Effector memory CD4-positive, alpha-beta T cell (primary cell): ENCODE measurements at places on chromosomes 6 and 20.

DNA sequence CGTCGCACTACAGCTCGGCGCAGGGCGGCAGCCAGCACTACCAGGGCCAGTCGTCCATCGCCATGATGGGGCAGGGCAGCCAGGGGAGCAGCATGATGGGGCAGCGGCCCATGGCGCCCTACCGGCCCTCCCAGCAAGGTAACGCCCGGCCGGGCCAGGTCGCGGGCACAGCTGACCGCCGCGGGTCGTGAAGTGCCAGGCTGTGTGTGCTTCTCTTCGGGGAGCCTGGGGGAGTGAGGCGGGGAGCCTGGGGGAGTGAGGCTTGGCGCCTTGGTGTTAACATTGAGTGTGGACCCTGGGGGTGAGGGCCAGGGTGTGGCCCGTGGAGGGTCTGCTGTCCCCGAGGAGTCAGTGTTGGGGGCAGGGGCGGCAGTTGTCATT, 19.4 kb upstream of the MTG2 start:
- no peak for DNase-seq

DNA sequence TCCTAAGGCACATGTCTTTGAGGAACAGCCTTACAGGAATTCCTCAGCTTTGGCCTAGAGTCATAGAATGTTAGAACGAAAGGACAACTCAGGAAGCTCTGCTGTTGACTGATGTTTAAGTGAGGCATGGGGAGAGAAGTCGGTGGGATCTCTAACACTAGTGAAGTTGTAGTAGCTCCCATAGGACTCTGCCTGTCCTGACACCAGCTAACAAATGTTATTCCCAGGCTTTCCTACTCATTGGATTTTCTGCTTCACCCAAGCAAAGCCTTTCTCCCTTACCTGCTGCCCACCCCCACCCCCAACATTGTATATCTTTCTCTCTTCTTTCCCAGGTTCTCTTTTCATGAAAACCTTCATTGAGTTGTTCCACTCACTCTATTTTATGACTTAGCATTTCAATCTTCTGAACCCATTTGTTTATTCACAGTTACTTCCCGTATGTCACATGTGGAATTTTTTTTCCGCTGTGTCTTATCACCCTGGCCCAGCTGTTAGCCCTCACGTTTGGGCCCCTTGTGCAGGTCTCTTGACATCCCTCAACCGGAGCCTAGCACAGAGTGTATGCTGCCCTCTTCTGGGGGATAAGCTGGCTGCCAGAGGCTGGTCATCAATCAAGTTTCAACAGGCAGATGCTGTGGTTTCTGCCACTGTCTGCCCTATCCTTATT, 39.2 kb upstream of the RNF8 start:
- no peak for DNase-seq

DNA sequence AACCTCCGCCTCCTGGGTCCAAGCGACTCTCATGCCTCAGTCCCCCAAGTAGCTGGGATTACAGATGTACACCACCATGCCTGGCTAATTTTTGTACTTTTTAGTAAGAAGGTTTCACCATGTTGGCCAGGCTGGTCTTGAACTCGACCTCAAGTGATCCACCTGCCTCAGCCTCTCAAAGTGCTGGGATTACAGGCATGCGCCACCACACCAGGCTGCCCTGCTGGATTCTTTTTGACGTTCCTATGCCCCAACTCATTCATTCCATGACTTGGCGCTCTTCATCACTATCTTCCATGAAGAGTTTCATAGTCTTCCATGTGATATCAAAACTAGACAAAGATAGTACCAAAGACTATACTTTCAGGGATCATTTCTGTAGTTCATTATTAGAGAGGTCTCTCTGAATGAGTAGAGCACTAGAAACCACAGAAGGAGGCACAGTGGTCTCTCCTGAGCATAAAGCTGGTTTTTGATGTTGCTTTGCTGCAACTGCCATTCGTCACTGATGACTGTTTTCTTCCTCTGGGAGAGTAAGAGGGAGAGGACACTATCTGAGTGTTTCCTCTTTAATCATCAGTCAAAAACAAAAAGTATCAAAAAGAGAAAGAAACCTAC, 23.5 kb downstream of the DNAAF9 start:
- no peak for DNase-seq

GRCh38 chr6:2622671-2623070, 128.1 kb downstream of the MYLK4 start:
- no peak for DNase-seq

DNA sequence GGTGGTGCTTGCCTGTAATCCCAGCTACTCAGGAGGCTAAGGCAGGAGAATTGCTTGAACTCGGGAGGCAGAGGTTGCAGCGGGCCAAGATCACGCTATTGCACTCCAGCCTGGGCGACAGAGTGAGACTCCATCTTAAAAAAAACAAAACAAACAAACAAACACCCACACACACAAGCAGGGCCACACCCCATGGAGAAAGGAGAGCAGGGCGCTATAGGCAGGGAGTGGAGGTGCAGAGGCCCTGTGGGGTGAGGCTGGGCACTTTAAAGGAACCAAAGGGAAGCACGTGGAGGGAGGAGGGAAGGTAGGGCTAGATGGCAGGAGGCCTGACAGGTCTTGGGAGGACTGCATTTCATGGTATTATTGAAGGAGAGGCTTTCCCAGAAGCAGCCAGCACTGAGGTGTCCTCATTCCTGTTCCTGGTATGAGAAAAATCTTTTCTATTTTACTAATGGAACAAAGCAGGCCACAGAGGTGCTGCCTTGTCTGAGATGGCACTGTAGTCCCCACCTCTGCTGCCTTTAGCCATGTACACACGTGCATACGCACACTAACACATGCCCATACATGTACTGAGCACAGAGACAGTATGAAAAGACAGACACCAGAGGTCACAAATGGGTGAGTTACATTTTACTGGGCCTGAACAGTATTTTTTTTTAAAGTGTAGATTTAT, 44.0 kb downstream of the BCAS4 start:
- DNase-seq: no peak

DNA sequence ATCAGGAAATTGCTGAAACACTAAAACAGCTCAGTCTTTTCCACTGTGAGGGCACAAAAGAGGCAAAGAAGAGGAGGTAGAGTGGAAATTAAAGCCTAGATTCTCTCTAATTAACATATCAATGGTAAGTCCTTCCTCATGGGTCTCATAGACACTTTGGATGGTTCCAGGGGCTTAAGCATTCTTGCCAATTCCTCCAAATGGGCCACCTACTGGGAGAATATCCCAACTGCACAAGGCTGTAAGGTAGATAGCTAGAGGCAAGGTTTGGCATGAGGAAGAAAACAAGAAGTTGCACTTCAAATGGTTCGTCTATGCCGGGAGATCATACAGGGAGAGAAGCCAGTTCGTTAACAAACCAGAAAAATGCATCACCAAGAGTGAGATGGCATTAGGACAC, 107.6 kb upstream of the KHDRBS2 start:
- no peak for DNase-seq

DNA sequence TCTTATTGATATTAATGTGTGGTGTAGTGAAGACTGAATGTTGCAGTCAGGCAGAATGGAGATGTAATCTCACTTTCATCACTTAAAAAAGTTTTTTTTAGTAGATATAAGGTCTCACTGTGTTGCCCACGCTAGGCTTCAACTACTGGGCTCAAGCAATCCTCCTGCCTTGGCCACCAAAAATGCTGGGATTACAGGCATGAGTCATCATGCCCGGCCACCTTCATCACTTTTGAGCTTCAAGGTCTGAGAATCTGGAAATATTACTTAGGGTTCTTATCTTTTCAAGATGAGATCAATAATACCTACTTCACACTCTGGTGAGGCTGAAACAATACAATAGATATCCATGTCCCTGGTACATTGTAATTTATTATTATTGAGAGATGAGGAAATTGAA, 31.6 kb downstream of the ADGRG6 start:
- no peak for DNase-seq

GRCh38 chr20:3933218-3933617, 44.0 kb downstream of the PANK2 start:
- DNase-seq: no peak

- no peak for DNase-seq
These were observed 425.3 kb upstream of the SLC35B3 start for GRCh38 chr6:8860671-8861070.

- DNase-seq: no peak
These were observed 28.9 kb downstream of the STMND1 start for GRCh38 chr6:17130786-17131185.

- DNase-seq: no peak
These were observed 219.3 kb downstream of the BCKDHB start for GRCh38 chr6:80325742-80326141.

DNA sequence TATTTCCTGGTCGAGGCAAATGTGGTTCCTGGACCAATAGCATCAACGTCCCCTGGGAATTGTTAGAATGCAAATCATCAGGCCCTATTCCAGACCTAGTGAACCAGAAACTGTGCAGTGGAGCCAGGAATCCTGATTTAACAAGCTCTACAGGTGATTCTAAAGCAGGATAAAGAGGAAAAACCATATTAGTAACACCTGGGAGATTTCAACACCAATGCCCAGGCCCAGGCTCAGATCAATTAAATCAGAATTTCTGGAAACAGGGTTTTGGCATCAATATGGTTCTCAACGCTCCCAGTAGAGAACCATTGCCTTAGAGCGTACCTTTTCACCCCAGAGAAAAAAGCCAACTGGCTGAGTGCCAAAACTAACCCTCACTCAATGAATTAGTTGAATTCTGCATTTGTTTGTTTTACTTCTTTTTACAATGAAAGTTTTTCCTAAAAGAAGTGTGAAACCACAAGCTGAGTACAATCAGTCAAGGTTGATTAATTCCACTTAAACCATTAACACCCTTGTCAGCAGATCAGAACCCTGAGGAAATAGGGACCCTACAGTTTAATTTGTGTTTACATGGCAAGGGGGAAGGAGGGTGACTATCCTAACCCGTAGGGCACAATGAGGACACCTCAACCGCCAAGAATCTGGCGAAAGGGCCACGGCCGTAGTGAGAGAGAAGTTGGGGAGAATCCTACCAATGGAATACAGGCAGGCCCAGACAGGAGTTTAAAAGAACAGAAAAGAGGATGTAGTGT, 34.9 kb upstream of the LOC128125822 start:
- DNase-seq: no peak

DNA sequence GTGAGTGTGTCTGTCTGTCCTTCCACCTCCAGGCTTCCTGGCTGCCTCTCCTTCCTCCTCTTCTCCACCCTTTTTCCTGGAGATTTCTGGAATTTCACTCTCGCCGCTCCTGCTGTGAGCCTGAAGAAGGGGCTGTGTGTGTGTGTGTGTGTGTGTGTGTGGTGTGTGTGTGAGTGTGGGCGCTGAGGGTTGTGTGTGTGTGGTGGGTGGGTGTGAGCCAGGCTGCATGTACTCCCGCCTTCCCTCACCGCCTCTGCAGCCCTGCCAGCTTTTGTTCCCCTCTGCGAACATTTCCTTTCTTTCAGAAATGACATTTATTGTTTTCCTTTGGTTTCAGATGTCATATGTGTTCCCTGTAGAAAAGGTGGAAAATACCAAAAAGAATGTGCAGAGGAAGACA, 76.0 kb downstream of the SRC start:
- no peak for DNase-seq

DNA sequence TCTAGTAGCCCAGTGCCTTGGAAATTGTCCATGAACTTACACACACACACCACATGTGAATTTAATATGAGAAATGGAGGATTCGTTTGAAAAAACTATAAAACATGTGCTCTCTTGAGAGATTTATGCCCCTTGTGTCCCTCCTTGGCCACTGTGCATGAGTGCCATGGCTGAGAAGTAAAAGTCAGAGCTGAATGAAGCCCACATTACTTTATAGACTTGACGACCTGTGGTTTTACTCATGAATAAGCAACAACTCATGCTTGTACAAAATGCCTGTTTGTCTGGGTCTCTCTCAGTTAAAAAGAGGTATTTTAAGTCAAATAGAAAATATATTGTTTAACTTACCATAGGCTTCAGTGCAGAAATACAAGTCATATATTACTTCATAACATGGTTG, 102.7 kb downstream of the KCNQ5 start:
- no peak for DNase-seq

GRCh38 chr20:10672624-10673127, 1.1 kb downstream of the JAG1 start:
- peak; percentile 10 for DNase-seq

GRCh38 chr6:20292905-20293304, 80.6 kb upstream of the MBOAT1 start:
- DNase-seq: no peak

- no peak for DNase-seq
These were observed 73.1 kb upstream of the ISM1 start for GRCh38 chr20:13147971-13148370.

- no peak for DNase-seq
These were observed 89.1 kb upstream of the PHACTR3 start for GRCh38 chr20:59515013-59515905.

DNA sequence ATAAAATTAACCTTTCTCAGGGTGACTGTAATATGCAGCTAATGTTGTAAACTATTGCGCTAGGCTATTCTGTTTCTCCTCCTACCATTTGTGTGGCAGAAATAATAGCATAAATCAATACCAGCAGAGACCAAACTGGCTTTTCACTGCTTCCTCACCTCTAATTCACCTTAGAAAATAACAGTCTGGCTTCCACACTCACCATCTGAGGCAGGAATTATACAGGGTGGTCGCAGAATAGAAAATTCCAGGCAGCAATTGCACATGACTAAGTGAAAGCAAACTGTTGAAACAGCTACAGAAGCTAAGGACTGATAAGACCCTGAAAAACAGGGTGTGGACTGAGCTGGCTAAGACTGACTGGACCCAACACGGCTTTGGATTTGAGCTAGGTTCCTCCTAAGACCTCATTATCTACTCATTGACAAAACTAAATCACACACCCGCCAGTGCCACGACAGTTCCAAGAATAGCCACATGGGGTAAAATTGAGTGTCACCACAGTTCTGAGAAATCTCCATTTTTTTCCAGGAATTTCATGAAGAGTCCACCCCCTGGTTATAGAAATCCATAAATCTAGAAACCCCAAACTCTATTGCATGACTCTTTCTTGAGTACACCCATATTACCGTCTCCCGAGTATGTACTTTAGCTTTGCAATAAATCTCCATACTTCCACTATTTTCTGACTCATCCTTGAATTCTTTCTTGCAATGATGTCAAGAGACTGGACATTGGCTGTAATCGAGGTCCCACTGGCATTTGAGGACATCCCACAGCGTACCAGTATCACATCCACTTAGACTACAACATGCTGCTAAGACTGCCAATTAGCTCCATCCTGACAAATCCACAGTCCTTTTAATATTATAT, 60.9 kb upstream of the KCNQ5 start:
- DNase-seq: no peak

DNA sequence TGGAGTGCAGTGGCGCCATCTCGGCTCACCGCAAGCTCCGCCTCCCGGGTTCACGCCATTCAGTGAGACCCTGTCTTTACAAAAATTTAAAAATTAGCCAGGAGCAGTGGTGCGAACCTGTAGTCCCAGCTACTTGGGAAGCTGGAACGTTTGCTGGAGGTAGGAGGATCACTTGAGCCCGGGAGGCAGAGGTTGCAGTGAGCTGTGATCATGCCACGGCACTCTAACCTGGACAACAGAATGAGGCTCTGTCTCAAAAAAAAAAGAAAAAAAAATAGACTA, 5.7 kb upstream of the PARD6B start:
- DNase-seq: no peak

- DNase-seq: no peak
These were observed 22.2 kb downstream of the CEP57L1 start for GRCh38 chr6:109117346-109118035.

- DNase-seq: no peak
These were observed 117.0 kb upstream of the CEP85L start for GRCh38 chr6:118768441-118768840.
